Activated naive CD4-positive, alpha-beta T cell treated with anti-CD3 and anti-CD28 coated beads, Interleukin-2, amount 50 U/mL, for 72 hours (primary cell): ENCODE measurements at places on chromosomes 1 and 21. TPM values are rescaled to one million over a fixed set of nuclear protein-coding genes. Genes with fewer than 3 reads are reported as not detected.
A peak's percentile ranks its signal among the peaks of the same experiment; 100 is the strongest.

- DNase-seq = no peak
Observed at GRCh38 chr1:180916771-180917170, 4.1 kb downstream of the KIAA1614 start.

DNA sequence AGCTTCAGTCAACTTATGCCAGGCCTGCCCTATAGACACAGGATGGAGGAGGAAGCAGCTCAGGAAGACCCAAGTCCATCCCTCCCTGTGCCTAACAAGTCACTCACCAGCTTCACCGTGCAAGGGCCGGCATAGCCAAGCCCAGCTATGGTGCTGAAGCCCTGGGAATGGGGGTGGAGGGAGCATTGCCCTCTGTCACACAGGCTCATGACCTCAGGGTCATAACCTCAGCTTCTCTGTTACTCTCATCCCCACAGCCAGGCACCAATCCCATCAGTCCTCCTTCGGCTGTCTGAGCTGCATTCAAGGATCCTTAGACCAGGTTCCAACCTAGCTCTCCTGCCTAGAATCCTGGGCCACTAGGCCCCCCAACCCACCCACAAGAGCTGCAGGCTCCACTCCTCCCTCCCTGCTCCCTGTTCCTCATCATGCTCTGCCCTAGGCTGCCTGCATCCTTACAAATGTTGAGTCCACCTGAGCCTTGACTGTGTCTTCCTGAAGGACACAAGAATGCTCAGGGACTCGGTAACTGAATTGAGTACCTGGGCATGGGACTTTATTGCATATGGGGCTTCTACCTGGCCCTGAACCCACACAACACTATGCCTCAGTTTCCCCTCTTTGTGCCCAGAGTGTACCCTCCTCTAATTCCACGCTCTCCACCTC lies 1.7 kb downstream of the CD244 start:
- DNase-seq = no peak

DNA sequence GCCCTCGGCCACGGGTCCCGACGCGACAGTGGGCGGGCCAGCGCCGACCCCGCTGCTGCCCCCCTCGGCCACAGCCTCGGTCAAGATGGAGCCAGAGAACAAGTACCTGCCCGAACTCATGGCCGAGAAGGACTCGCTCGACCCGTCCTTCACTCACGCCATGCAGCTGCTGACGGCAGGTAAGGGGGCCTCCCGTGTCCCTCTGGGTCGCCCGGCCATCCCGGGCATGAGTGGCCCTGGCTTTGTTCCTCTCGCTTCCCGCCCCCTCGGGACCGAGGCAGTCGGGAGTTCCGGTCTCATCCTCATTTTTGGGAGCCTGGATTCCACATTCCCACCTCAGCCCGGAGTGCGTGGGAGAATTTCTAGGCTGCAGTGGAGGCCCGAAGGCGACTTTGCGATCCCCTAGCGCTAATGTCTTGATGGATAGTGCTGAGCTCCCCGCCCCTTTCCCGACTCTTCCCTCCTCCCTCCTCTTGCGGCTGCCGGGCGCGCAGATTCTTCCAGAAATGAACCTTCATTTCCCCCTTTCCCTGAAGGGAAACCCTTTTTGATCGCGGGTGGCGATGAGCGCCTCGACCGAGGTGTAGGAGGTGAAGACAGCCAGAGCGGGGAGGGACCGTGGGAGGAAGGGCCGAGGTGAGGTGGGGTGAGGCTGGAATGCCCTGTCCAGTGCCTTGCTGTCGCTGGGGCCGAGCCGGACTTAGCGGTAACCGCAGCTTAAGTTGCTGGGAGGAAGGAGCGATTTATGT lies 705 bp downstream of the KHDRBS1 start:
- peak; percentile 73 for DNase-seq

DNA sequence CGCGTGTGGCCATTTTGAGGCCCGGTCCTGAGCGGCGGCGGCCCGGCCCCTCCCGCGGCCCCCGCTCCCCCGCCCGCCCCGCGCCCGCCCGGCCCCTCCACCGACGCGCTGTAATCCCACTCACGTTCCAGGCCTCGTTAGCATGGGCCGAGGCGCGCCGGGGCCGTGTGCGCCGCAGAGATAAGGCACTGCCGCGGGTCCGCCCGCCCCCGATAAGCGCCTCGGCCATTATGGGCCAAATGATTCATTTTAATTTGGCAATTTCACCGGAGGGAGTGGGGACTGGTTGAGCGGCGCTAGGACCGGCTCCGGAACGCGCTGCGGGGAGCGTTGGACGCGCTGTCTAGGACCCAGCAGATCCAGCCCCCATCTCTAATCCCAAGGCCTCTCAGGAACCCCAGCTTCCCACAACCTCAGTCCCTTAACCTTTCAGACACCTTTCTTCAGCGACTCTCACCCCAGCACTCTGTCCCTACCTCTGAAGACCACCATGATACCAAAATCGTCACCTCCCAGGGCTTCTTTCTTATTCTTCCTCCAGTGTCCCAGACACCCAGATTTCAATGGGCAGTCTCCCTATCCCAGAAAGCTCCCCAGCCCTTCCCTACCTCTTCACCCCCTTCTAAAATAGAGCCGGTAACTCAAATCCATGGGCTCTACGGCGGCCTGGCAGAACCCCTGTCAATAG lies at the start of gene TAL1:
TAL1 (minus strand) TSS at position 39 of the 688 bp plus-strand sequence. CDS start 6,337 bp downstream, outside the sequence.
- DNase-seq = no peak

DNA sequence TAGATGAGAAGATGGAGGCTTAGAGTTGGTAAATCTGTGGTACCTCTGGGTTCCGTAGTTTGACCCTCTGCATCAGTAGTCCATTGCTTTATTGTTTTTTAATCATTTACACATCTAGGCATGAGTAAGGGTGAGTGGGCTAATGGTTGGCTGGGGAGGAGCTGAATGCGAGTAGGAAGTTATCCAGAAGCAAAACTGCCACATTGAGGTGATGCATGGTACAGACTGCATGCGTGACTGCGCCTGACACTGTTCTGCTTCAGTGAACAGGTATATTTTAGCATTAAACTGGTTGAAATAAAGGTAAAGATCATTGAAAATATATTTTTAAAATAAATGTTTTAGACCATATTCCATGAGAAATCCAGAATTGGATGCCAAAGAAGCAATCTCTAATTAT lies 4.4 kb downstream of the DNAJC16 start:
- no peak for DNase-seq

DNA sequence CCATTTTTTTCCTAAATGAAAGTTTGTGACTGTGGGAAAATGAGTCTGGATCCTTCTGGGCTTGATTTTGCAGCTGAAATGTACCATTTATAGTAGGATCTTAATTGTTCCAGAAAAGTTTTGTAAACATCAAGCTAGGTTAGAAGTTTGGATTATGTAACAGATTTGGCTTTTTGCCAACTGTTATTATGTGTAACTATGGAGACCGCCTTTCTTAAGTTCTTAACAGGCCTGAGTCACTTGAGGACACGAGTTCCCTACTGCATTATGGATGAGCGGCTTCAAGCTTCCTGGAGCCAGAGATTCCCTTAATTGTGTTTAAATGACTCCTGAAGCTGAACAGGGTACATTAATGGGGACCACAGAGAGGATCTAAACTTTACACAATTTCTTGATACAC lies 22.2 kb downstream of the SLC25A33 start:
- DNase-seq = no peak

- DNase-seq = no peak
Observed at GRCh38 chr1:152645146-152645545, 18.0 kb upstream of the LCE2D start.

DNA sequence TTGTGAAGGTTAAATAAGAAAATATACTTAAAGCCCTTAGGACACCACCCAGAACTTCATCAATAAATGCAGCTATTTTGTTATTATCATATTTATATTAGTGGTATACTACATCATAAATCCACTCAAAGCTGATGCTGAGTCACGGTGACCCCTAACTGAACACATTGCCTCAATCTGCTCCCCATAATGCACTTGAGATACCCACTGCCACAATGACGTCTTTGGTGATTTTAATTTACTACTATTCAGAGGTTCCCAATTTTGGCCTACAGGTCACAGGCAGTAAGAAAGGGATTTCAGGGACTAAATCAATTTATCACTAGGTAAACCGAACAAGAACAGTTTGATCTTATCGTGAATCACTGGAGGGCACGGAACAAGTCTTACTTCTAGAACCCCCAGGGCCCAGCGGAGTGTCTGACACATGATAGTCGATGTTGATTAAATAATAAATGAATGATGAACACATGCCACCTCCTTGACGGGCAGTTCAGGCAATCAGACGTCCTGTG lies 493 bp upstream of the CHD1L start:
- DNase-seq = no peak

GRCh38 chr1:42173155-42173933 lies 8.8 kb upstream of the GUCA2A start:
- no peak for DNase-seq

DNA sequence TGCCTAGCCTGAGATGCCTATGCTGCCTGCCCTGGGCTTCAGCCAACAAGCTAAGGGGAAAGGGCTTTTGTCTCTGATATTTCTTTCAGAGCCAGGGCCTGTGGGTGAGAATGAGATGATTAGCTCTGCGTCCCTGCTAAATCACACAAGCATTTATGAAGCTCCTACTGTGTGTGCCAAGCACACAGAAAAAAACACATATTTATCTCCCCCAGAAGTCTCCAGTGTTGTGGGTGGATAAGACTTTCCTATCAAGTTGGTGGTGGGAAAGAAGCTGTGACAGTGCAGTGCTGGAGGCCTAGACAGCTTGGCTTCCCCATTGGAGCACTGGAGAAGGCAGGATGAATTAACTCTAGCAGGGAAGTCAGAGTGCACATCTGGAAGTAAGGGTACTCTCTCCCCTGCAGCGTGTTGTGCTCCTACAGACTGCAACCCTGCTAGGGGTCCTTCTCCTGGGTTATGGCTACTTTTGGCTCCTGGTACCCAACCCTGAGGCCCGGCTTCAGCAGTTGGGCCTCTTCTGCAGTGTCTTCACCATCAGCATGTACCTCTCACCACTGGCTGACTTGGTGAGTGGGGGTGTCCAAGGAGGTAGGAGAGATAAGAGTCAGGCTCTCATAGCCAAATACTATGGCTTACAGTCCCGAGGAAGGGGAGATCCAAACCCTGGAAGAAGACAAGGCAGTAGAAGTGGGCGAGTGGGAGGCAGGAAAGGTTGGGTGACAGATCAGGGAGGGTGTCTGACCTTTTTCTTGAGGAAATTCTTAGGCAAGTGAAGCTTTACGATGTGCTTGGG lies 1.7 kb downstream of the SLC50A1 start:
- no peak for DNase-seq

SLC9C2 gene
- total RNA-seq = not detected

MMP23B gene
- 1.6 TPM for total RNA-seq

PALMD gene
- not detected for total RNA-seq

LCE1A gene
- not detected for total RNA-seq

B3GALT2 gene
- total RNA-seq = not detected
